Activated naive CD4-positive, alpha-beta T cell treated with anti-CD3 and anti-CD28 coated beads, Interleukin-2, amount 10 ng/mL, durations not matched to agents 5 hours and 36 hours (primary cell): ENCODE measurements at places on chromosomes 2 and 18. TPM values are rescaled to one million over a fixed set of nuclear protein-coding genes. Genes with fewer than 3 reads are reported as not detected.

The ANKRD44 gene
- total RNA-seq, result 242 TPM

The GPR75 gene
- total RNA-seq, result 2.1 TPM

The TCF23 gene
- not detected for total RNA-seq

The CD302 gene
- total RNA-seq, result 0.29 TPM

The C2orf80 gene
- not detected for total RNA-seq

The WNT6 gene
- not detected for total RNA-seq
